Gastroesophageal sphincter (tissue), 4 donors: ENCODE measurements at places on chromosomes 2 and 18.

DNA sequence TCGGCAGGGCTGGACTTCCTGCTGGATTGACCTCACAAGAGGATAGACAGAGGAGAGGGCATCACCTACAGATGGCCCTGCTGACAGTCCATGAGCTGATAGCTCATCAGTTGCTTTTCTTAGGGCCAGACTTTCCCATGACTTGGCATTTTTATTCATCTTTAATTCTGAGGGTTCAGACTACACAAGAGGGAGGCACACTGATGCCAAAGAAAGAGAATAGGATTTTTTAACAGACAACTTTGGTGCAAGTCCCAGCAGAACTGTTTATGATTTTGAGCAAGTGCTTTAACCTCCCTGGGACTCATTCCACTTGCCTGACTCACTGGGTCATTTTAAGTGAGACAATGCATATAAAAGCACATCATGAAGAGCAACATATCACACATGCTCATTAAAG, 299.2 kb downstream of the INSIG2 start:
- ATAC-seq: no peak

GRCh38 chr2:226410247-226410835, 389.3 kb downstream of the IRS1 start:
- ATAC-seq: no peak

DNA sequence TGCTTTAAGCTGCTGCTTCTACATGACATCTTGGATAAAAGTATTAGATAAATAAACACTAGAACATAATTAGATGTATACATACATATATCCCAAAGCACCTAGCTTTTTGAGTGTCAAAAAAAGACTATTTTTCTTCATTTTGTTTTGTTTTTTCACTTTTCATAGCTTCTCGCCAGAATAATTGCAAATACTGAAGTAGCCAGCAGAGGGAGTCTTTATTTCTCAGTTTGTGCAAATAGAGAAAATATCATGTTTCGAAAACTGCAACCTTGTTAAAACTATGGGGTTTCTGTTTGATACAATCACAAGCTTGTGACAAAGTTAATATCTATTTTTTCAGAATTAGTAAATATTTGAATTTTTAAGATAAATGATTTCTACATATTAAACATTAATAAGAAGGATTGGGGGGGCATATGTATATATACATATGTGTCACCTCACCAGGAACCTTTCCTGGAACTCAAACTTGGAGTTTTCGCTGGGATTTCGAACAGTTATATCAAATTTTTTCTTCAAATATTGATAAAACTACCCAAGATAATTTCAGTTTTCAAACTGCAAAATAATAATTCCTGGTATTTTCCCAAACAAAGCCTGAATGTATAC, 61.0 kb downstream of the GRB14 start:
- no peak for ATAC-seq

GRCh38 chr2:166167449-166167848, 39.6 kb upstream of the SCN1A start:
- ATAC-seq: no peak

GRCh38 chr18:60191926-60192325, 180.6 kb downstream of the MC4R start:
- no peak for ATAC-seq

GRCh38 chr2:38446418-38446817, 69.3 kb upstream of the ATL2 start:
- no peak for ATAC-seq

- no peak for ATAC-seq
These were observed 213.8 kb downstream of the SP3 start for GRCh38 chr2:173751245-173751975.

DNA sequence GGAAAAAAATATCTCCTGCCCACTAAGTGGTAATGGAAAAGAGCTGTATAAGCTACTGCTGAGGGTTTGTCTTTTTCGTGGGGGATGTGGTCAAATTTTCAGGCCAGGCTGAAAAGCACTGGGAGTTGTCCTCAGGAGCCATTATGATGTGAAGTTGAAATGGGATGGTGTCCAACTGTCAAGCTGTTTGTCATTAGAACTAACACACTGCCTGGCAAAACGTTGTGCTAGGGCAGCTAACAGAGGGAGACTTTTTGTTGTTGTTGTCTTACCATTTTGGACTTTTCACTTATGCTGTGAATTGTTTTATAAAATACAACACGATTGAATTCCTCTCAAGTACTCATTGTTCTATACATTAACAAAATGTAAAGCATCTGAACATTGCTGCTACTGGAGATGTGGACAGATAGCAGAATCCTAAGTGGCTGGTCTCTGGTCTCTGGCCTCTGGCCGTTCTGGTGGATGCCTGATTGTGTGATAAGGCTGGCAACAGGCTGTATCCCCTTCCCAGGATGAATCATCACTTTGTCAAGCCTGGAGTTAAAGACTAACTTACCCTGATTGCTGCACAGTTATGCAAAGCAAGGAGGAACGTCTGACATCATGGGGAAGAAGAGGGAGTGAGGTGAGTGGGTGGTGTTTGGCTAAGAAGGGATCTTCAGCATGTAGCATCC, 2.3 kb downstream of the MYO1B start:
- peak; percentile 54 for ATAC-seq
